ENCODE measurements at places on chromosomes 11 and 22. TPM values are rescaled to one million over a fixed set of nuclear protein-coding genes. Genes with fewer than 3 reads are reported as not detected.

Gene FAM181B
- total RNA-seq, result not detected

Gene PTPRCAP
- total RNA-seq, result 1.5 TPM

Gene NUDT8
- 26.7 TPM for total RNA-seq

Gene KCNA4
- not detected for total RNA-seq

Gene MMP1
- not detected for total RNA-seq

Gene MAPK8IP2
- total RNA-seq, result 0.47 TPM

Gene OR52J3
- not detected for total RNA-seq

Gene SMC1B
- not detected for total RNA-seq

Gene DDI1
- not detected for total RNA-seq

DNA sequence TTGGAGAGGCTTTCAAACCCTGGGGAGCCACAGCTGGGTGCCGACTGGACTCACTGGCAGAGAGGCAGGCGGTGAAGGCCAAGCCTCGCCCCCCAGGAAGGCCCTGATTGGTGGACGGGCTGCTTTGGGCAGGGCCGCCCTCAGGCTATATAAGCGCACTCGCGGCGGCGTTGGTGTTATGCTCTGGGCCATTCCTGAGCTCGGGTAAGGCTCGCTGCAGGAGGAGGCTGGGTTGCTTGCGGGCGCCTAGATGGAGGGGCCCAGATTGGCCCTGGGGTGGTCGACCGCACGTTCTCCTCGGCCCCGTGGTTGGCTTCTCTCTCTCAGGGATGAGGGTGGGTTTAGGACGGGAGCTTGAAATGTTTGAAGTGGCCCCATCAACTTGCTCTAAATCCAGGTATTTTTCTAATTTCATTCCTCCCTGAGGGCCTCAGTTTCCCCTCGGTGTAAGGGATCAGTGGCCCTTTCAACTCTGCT lies at the start of gene SPDYC:
Gene SPDYC, plus strand, starts transcription at position 176 of the 477 bp plus-strand sequence. CDS start 1,125 bp downstream, outside the sequence.
- DNase-seq, result peak; percentile 98
- H3K36me3 ChIP-seq, result no peaks in the 10 kb centered on the region
- peak within 1 kb of the TSS; percentile 37 for H3K4me3 ChIP-seq
- H3K27ac ChIP-seq, result peak within 1 kb of the TSS; percentile 87
- H3K4me1 ChIP-seq, result peaks cover 45% of the 10 kb centered on the region

DNA sequence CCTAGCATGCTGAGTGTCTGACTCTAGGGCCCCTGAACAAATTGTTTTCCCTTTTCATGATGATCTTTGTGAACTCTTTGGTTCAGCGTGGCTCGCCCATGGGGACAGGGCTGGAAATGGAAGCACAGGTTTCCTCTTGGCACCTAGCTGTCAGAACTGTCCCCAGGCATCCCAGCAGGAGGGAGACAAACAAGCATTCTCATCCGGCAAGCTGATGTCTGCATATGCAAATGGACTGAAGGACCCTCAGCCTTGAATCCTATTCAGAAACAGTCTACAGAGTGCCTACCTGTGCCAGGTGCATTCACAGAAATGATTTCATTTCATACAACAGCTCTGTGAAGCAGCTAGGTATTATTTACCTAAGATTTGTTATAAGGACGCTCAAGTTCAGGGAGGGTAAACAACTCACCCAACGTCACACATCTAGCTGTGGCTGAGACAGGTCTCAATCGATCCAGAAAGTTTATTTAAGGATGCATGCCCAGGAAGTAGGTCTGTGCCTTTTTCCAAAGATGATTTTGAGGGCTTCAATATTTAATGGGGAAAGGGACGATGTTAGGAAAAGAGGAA lies 176.4 kb downstream of the KIRREL3 start:
- no peaks in the 10 kb centered on the region for H3K27me3 ChIP-seq
- H3K4me1 ChIP-seq, result no peaks in the 10 kb centered on the region
- H3K36me3 ChIP-seq, result no peaks in the 10 kb centered on the region

DNA sequence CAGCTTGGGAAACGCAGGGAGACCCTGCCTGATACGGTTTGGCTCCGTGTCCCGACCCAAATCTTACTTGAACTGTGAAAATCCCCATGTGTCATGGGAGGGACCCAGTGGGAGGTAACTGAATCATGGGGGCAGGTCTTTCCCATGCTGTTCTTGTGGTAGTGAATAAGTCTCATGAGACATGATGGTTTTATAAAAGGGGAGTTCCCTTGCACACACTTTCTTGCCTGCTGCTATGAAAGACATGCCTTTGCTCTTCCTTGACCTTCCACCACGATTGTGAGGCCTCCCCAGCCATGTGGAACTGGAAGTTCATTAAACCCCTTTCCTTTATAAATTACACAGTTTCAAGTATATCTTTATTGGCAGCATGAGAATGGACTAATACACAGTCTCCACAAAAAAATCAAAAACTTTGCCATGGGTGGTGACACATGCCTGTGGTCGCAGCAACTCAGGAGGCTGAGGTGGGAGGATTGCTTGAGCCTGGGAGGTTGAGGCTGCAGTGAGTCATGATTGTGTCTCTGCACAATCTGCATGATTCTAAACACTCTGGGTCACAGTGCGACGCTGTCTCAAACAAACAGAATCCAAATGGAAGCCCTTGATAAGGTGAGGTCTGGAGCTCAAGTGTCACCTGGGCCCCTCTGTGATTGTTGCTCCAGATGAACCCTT lies 34.9 kb downstream of the SYN3 start:
- no peak for DNase-seq
- no peak overlapping the region for H3K27ac ChIP-seq
- H3K4me3 ChIP-seq, result no peak overlapping the region

GRCh38 chr22:49449377-49449776 lies 378.3 kb downstream of the BRD1 start:
- peaks cover 14% of the 10 kb centered on the region for H3K4me1 ChIP-seq
- H3K36me3 ChIP-seq, result no peaks in the 10 kb centered on the region
- no peak overlapping the region for H3K27ac ChIP-seq

DNA sequence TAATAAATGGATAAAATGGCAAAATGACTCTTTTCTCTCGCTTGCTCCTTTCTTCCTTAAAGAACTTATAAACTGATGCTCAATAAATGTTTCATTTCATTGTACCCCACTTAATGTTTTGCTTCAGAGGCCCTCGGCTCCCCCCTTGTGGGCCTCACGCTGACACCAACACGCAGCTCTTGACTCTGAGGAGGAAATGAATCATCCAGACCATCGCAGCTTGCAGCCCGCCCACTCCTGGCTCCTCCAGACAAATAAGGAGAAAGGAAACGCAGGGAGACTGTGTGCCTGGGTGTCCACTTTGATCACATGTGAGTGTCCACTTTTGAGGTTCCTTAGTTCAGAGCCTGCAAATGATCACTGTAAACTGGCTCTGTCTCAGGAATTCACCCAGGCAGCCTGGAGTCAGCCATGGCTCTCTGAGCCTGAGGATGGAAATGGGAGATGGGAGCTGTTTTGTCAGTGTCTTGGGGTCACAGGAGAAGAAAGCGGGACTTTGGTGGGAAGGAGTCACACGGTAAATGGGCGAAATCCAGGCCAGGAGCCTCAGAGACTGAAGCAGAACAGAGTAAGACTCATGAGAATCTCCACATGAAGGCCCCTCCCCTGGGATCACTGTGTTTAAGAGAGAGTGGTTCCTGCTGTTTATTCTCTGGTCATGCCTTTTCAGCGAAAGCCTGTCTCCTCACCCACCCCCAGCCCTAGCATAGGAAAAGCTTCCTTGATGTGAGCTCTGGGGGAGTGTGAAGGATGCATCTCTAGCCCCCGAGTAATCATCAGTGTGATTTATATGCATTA lies 96.5 kb downstream of the CWC15 start:
- peaks cover 38% of the 10 kb centered on the region for H3K36me3 ChIP-seq
- H3K4me1 ChIP-seq, result peaks cover 3% of the 10 kb centered on the region
- no peak overlapping the region for H3K4me3 ChIP-seq
- peak overlapping the region; percentile 58 for H3K27ac ChIP-seq
- DNase-seq, result peak; percentile 71

DNA sequence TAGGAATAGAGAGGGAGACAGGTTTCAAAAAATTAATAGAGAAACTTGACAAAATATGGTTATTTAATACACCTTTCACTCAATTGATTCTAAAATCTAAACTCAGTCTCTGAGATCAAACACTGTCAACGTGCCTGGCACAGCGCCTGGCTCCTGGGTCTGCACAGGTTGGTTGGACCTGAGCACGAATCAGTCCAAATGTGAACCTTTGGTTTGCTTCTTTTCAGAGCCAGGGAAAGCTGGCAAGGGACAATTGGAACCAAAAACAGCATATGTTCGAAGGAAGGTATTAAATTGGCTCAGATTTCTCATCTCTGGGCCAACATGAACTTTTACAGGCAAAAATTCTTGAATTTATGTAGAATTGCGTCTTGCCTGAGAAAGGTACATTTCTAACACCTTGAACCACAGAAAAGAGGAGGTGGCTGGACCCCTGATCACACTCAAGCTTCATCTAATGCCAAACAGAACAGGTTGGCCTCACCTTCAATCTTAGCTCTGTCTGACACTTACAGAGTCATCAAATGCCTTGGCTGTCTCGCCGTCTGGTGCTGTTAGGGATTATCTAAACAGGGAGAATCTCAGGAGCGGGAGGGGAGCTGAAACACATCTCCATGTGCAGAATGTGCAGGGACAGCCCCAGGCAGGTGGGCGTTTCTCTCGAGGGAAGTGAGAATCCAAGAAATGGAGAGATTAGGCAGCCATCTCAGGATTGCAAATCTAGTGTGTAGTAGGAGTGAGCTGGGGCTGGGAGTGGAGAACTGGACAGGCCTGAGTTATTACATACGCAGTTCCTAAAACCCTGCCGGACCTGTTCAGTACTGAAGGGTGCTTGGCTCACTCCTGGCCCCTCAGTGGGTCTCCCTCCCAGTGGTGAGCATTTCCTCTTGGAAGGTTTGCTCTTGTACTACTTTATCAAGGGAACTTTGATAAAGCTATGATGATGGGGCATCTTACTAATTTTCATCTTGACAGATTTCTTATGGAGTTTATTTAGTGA lies 442.2 kb upstream of the B3GAT1 start:
- no peak overlapping the region for H3K27ac ChIP-seq
- H3K4me3 ChIP-seq, result no peak overlapping the region
- H3K4me1 ChIP-seq, result no peaks in the 10 kb centered on the region
- no peak for DNase-seq
- H3K36me3 ChIP-seq, result no peaks in the 10 kb centered on the region

- H3K36me3 ChIP-seq, result peaks cover 3% of the 10 kb centered on the region
- peaks cover 2% of the 10 kb centered on the region for H3K4me1 ChIP-seq
- no peak for DNase-seq
- no peak overlapping the region for H3K4me3 ChIP-seq
- no peak overlapping the region for H3K27ac ChIP-seq
- no peaks in the 10 kb centered on the region for H3K27me3 ChIP-seq
These were observed 18.5 kb downstream of the NF2 start for GRCh38 chr22:29621761-29622526.

DNA sequence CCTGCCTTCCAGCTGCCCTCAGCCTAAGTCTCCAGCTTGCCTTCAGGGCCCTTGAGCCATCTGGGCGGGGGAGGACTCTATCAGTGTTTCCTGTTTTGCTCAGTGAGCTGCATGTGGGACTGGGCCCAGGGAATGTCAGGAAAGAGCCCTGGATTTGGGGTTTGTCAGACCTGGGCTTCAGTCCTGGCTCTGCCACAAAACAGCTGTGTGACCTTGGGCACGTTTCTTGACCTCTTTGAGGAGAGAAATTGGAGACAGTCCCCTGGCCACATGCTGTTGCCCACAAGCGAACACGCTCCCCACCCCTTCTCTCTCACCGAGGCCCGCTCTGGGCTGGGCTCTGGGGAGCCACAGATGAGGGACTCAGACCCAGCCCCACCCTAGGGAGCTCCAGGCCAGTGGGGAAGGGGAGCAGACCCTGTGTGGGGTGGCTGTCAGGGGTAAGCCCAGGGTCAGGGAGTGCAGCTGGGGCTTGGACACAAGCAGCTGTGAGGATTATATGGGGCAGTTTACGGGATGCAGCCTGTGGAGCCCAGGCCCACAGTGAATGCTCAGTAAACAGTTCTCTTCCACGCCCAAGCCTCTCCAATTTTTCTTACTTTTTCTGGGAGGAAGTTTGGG lies 12.3 kb downstream of the MYO7A start:
- no peak overlapping the region for H3K4me3 ChIP-seq
- peaks cover 13% of the 10 kb centered on the region for H3K27me3 ChIP-seq
- no peaks in the 10 kb centered on the region for H3K36me3 ChIP-seq
- no peak overlapping the region for H3K27ac ChIP-seq
- DNase-seq, result no peak
- H3K4me1 ChIP-seq, result peaks cover 7% of the 10 kb centered on the region

DNA sequence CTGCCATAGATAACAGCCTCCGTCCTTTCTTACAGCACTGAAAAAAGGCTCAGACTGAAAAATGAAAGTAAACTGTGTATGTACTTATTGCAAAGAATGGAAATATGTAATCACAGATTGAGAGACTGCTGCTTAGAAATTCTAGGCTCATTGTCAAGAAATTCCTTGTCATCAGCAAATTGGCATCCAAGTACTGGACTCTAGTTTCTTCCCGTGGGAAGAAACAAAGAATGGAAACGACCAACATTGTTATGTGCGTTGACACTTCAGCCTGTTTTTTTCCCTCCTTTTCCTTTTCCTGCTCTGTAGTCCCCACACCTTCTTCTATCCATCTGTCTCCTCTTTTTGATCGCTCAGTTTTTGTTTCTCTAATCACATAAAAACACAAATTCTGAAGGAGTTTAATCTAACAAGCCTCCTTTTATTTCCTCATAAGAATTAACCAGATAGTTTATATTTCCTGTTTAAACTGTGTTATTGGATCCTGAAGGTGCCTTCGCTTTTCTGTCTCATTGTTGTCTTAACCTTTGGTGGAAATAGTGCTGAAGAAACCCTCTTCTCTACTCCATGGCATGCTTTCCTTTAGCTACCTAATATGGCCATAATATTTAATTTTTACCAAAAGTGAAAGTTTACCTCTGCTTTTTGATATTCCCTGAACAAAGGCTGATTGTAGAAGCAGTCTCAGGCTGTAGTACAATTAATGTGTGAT lies 20.0 kb upstream of the CASP12 start:
- H3K4me3 ChIP-seq, result no peak overlapping the region
- no peak overlapping the region for H3K27ac ChIP-seq
- H3K36me3 ChIP-seq, result no peaks in the 10 kb centered on the region
- no peak for DNase-seq
- H3K27me3 ChIP-seq, result no peaks in the 10 kb centered on the region

GRCh38 chr11:78291503-78292108 lies 102.9 kb downstream of the USP35 start:
- DNase-seq, result no peak
- peaks cover 70% of the 10 kb centered on the region for H3K4me1 ChIP-seq
- H3K27me3 ChIP-seq, result no peaks in the 10 kb centered on the region
- peak overlapping the region; percentile 80 for H3K27ac ChIP-seq
- H3K4me3 ChIP-seq, result no peak overlapping the region

DNA sequence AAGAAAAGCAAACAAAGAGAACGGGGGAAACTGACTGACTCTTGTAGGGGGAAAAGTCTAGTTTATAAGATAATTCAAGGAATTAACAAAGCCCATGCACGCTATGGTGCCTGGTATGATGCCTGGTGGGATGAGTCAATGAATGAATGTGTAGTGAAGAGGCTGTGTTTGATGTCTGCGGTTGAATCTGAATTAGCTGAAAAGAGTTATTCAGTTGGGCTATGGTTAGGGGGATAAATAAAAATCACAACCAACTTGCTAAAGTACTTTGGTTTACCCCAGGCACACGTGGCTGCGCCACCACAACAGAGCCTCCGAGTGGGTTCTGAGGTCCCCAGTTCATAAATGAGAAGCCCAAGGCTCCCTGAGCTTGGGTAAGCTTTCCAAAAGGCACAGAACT lies 369.3 kb upstream of the SYN3 start:
- no peaks in the 10 kb centered on the region for H3K27me3 ChIP-seq
- H3K36me3 ChIP-seq, result no peaks in the 10 kb centered on the region
- H3K27ac ChIP-seq, result no peak overlapping the region
- H3K4me3 ChIP-seq, result no peak overlapping the region
- no peak for DNase-seq

- peaks cover 18% of the 10 kb centered on the region for H3K27me3 ChIP-seq
- no peaks in the 10 kb centered on the region for H3K4me1 ChIP-seq
- no peak overlapping the region for H3K4me3 ChIP-seq
- H3K27ac ChIP-seq, result no peak overlapping the region
- H3K36me3 ChIP-seq, result no peaks in the 10 kb centered on the region
These were observed 5.1 kb downstream of the PARVA start for GRCh38 chr11:12382451-12382850.
